ENCODE measurements at places on chromosomes 16 and 17.

DNA sequence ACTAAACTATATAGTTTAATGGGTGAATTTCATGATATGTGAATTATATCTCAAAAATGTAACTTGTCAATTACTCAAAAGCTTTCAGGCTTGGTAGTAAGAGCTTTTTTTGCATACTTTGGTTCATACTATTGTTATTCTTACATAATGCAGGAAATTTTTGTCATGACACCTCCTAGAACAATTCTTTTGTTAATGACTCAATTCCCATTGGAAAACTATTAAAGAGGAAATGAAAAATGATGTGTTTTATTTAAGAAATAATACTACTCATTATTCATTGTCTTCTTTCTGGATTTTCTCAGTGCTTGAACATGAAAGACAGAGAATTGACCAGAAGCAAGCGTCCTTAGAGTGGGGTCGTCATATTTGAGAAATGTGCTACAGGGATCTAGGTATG lies 196.4 kb upstream of the KCNJ16 start:
- no peak for DNase-seq

GRCh38 chr16:85146922-85147651 lies 34.8 kb upstream of the CIBAR2 start:
- no peak for DNase-seq

GRCh38 chr16:25370541-25370940 lies 112.9 kb upstream of the ZKSCAN2 start:
- no peak for DNase-seq

GRCh38 chr17:55398689-55399088 lies 22.9 kb downstream of the MMD start:
- DNase-seq = no peak

DNA sequence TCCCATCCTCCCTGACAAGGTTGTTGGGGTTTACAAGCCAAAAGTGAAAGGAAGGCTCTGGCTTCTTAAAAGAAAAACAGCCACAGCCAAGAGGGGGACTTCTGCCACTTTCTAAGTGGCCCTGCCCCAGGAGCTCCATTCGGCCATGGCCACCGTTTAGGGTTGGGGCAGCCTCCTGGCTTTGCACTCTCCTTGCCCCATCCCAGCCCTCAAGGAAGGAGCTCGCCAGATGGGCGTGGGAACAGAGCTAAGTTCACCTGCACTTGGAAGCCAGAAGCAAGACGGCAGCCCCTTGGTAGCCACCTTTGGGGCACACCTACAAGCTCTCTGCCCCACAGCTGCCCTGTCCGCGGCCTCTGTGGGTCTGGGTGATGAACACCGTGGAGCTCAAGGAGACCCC lies 122.4 kb upstream of the CDC42EP4 start:
- DNase-seq = no peak

- peak; percentile 35 for DNase-seq
These were observed 112.8 kb downstream of the ZNF778 start for GRCh38 chr16:89330177-89330856.

GRCh38 chr16:28166394-28167208 lies 45.2 kb downstream of the XPO6 start:
- DNase-seq = no peak

GRCh38 chr16:11621920-11622651 lies 35.4 kb upstream of the LITAF start:
- DNase-seq = peak; percentile 33

- DNase-seq = no peak
These were observed 27.1 kb upstream of the DHX40 start for GRCh38 chr17:59538195-59538909.

DNA sequence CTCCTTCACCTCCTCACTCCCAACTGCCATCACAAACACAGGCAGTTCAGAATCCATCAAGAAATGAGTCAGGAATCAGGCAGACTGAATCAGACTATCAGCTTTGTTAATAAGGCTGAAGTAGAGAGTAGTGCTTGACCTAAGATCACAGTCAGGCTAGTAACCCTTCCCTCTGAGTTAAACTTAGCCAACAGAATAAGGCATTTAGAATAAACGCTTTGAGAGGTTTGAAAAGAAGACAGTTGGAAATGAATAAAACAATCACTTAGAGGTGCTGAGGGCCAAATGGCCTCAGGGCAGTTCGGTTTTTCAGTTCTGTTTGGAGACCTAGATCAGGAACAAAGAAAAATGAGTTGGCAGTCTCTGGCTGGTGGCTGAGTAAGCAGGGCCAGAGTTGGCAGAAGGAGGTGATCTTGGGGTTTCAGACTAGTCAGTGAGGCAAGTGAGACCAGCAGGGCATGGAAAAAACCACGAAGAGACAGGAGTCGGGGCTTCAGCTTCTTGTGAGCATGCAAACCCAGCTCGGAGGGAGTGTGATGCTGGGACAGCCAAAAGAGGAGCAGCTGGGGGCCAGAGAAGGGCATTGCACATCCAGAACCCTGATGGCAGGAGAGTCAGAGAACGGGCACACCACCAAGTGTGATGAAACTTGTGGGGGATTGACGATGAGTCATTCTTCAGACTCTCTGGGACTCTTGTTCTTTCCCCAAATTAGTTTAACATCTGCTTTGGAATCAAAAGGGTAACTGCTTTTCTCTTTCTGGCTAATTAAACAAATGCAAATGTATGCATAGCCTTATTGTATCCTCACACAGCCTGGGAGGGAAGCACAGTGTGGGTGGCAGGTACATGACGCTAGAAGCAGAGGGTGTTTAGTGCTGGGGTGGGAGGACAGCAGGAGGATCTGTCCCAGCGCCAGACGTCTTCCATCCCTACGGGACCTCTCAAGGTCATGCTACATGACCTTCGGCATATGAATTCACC lies 54.8 kb downstream of the SPECC1 start:
- DNase-seq = no peak

DNA sequence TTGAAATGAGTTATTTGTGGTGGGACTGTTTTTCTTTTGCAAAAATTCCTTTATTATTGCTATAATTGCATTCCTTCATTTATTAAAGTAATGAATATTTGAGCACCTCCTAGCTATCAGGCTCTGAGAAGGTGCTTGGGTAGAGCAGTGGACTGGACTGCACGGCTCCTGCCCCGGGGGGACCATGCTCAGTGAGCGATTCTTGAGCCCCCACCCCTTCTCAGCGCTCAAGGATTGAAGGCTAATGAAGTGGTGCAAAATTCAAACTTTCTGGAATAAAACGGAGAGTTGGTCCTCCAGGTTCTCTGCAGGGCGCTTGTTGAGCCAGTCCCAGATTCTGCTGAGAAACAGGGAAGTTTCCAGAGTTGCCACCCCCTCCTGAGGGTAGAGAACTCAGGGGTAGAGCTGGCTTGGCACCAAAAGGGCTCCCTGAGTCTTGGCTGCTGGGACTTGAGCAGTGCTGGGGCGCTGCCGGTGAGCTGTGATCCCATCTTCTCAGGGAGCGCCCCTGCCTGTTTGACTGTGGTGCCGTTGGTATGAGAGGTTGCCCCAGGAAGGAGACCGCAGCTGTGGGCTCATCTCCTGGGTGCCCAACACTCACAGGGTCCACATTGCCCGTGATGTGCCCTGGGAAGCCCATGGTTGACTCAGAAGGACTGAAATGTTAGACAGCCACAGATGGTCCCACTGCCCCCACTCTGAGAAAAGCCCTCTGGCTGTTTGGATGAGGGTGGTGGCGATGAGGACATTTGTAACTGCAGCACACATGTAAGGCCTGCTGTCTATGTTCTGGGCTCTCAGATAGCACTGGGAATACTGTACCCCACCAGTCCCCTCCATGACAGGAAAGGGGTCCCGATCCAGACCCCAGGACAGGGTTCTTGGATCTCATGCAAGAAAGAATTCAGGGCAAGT lies 20.0 kb downstream of the KSR1 start:
- DNase-seq = no peak

DNA sequence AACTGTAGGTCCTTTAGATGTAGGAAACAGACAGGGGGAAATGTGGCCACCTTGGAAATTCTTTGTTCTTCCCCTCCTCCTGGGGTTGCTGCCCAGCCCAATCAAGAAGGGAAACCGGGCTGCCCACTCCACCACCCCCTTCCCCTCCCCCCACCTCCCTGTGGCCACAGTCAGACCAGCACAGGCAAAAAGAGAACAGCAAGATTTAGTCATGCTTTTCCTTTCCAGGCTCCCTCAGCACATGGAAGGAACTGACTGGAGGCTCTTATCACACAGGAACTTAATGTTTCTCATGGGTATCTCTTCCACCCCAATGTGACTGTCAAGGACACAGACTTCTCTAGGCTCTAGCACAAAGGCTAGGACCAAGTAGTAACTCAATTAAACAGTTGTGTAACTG lies 3.0 kb upstream of the CCL1 start:
- DNase-seq = no peak

DNA sequence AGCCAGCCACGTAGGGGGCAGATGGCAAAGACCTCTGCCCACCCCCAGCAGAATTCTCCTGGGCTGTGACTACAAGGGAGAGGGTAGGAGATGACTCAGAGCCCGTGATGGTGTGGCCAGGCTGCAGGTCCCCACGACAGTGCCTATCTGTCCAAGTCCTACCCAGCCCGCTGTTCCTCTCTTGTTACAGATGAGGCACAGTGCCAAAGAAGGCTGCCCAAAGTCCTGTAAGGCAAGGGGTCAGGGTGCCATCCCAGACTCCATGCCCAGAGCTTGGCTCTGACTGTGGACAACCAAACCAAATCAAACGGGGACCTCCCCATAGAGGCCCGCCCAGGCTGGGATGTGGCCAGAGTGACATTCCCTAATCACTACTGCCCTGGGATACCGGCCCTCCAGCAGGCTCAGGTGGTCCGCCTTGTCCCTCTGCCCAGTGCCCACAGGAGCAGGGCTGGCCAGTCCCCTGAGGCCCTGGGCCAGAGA lies 12.6 kb upstream of the BCAR1 start:
- DNase-seq = no peak

GRCh38 chr17:58755577-58756245 lies at the start of gene PPM1E:
Gene PPM1E, plus strand, starts transcription at chr17:58755854.
- no peak for DNase-seq

DNA sequence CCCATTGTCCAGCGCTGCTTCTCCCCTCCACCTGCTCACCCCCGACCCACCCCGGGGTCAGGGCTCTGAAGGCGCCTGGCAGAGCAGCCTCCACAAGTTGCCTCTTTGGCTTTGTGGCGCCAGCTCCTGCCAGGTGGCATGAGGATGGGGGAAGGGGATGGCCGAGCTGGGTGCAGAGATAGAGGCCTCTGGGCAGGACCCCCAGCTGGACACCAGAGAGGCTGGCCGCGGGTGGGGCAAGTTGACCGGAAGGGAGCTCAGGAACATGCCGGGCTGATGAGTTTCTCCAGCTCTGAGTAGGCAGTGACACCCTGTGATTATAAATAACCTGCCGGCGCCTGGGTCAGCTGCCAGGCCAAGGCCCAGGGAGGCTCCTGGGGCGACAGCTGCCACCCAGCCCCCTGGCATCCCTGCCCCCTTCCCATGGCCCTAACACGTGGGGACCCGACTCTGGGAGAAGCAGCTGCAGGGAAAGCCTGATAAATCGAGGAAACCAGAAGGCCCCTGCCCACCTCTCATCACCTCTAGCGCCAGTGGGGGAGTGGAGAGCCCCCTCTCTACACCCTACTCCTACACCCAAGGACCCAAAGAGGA lies 729 bp downstream of the P2RX5 start:
- DNase-seq = no peak

- DNase-seq = no peak
These were observed 257.6 kb upstream of the SDK2 start for GRCh38 chr17:73901661-73902415.

GRCh38 chr16:1425616-1426370 lies 5.1 kb upstream of the PERCC1 start:
- no peak for DNase-seq

GRCh38 chr17:32992321-32993033 lies 830 bp downstream of the SPACA3 start:
- no peak for DNase-seq

DNA sequence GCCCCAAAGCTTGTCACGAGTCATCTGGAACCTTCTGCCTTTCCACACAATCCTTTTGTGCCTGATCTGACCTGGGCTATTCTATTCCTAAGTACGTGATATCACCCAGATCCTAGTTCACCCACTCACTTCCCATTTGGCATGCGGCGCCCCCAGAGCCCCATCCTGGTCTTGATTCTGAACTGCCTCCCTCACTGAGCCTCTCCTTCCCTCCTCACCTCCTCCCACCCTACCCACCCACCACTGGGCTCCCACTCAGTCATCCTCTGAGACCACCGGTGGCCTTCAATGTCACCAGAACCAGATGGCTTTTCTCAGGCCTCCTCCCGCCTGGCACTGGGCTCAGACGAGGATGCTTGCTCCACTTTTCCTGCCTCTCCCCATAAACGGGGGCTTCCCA lies 18.5 kb downstream of the WDR45B start:
- DNase-seq = no peak

DNA sequence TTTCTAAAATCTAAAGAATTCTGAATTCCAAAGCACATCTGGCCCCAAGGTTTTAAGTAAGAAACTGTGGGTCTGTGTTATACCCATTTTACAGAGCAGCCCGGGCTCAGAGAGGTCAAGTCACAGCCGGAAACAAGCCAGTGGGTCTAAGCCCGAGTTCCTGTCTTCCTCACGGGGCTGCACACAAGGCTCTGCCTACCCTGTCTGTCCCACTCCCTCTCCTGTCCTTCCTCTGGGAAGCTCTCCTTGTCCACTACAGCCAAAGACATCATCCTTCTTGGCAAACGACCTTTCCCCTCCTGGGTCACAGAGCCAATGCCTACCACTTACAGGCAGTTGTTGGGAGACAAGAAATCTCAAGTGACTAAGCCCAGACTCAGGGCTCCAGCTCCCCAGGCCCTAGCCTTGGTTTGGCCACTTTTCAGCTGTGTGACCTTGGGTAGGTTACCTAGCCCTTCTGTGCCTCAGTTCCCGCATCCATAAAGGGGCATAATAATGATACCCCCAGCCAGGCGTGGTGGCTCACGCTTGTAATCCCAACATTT lies 55.6 kb upstream of the MAP3K14 start:
- no peak for DNase-seq

GRCh38 chr17:8185582-8186445 lies 4.2 kb downstream of the BORCS6 start:
- DNase-seq = peak; percentile 82

- DNase-seq = no peak
These were observed 359.1 kb upstream of the XYLT1 start for GRCh38 chr16:17829811-17830210.

GRCh38 chr17:75472119-75472518 lies 15.7 kb downstream of the TMEM94 start:
- DNase-seq = no peak

GRCh38 chr17:47820033-47820789 lies 1.4 kb downstream of the OSBPL7 start:
- no peak for DNase-seq

DNA sequence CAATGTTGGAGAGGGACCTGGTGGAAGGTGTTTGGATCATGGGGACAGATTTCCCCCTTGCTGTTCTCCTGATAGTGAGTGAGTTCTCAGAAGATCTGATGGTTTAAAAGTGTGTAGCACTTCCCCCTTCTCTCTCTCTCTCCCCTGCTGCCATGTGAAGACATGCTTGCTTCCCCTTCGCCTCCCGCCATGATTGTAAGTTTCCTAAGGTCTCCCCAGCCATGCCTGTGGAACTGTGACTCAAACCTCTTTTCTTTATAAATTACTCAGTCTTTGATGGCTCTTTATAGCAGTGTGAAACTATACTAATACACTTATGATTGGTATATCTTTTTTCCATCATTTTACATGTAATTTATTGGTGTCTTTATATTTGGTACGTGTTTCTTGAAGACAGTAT lies 13.4 kb downstream of the ADGRG5 start:
- DNase-seq = no peak

All from effector CD8-positive, alpha-beta T cell (primary cell).